ENCODE measurements at places on chromosomes 4 and X. TPM values are rescaled to one million over a fixed set of nuclear protein-coding genes. Genes with fewer than 3 reads are reported as not detected.

DNA sequence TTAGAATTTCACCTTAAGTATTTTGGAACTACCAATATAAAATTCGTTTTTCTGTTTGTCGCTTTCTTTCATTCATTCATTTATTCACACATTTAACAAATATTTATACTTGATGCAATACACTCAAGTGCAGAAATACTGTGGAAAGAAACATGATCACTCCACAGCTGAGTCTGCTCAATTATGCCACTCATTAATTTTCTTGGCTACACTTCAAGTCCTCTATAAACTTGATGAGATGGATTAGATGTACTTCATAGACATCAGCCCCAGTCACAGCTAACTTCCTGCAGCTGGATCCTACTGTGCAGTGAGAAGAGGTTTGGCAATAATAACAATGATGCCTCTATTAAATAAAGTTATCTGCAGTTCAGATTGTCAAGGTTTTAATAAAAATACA, 208.1 kb downstream of the PDGFC start:
- DNase-seq, result no peak

DNA sequence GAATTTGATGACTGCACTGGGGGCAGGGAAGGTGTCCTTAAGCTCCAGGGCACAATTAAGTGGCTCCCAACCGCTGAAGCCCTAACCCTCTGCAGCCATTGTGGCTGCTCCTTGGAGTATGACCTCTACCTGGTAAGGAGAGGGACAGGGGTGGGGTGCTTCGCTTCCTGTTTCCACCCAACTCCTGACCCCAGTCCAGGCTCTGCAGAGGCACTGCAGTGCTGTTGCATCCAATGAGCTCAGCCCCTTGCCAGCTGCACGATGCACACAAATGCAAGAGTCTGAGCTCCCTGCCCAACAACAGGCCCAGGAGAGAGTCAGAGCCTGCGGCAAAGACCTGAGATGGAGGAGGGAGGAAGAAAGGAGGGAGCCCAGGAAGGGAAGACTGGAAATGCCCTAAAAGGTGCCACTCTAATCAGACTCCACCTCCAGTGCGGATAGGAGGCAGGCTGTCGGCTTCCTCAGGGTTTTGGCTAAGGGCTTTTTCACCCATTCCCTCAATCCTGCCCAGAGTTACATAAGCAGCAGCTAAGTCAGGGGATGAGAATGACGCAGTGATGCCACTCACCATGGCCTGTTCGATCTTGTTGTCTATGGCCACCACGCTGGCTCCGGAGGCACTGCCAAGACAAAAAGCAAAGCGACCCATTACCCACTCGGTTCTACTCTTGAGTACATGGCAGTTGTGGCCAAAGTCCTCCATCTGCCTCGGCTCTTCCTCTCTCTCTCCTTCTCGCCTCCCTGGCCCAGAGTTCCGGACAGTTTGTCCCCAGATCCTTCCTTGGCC, 60.1 kb downstream of the TSC22D3 start:
- no peak for DNase-seq

DNA sequence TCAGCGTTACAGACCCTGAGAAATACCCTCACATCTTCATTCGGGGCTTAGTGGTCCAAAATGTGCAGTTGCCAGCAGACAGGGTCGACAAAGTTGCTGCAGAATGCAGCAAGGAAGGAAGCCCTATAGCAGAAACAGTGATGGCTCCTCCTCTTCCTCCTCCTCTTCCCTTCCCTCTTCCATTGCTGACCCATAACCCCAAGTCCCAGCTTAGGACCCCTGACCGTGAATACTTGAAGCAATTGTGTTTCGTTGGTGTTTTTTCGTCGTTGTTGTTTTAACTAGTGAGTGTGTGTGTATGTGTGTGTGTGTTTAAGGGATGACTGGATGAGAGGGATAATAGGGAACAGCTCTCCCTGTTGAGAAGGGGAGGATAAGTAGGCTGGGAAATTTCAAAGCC, 69.5 kb downstream of the SLAIN2 start:
- no peak for DNase-seq

CTAG1A gene
- not detected for total RNA-seq

DNA sequence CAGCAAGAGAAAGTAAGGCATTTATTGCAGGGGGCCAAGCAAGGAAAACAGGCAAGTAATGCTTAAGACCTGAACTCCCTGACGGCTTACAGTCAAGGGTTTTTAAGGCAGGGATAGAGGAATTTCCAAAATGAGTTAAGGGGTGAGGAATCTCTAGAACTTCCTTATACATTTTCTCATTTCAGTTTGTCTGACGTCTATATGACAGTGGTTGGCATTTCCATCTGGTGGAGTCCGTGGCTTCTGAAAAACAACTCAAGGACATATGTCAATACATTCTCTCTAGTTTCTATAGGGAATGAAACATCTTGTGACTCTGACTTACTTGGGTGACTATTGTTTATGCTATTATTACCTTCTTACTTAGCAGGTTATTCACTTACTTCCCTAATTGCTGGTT, 19.3 kb upstream of the GUCY2F start:
- DNase-seq, result no peak

SPP1 gene
- 1,074 TPM for total RNA-seq

- no peak for DNase-seq
Observed at GRCh38 chrX:50910685-50911176, at the start of gene BMP15. Gene BMP15, plus strand, starts transcription at chrX:50910735. Its CDS starts 49 bp downstream, at chrX:50910784.

CITED1 gene
- not detected for total RNA-seq

BANK1 gene
- 0.71 TPM for total RNA-seq
